Frontal cortex (tissue), 4 donors: ENCODE measurements at places on chromosomes 7 and 10. TPM values are rescaled to one million over a fixed set of nuclear protein-coding genes. Genes with fewer than 3 reads are reported as not detected.

- DNase-seq = no peak
Measured at GRCh38 chr7:28140979-28141378, 39.6 kb downstream of the JAZF1 start.

The MCM10 gene
- total RNA-seq = 2.4 TPM

- no peak for DNase-seq
Measured at GRCh38 chr10:78626471-78626870, 442.3 kb upstream of the ZMIZ1 start.

GRCh38 chr7:15099074-15099473 lies 196.5 kb upstream of the DGKB start:
- DNase-seq = no peak

- no peak for DNase-seq
Measured at GRCh38 chr10:11322698-11323097, 288.8 kb downstream of the USP6NL start.

The INSYN2A gene
- total RNA-seq = 15.9 TPM

DNA sequence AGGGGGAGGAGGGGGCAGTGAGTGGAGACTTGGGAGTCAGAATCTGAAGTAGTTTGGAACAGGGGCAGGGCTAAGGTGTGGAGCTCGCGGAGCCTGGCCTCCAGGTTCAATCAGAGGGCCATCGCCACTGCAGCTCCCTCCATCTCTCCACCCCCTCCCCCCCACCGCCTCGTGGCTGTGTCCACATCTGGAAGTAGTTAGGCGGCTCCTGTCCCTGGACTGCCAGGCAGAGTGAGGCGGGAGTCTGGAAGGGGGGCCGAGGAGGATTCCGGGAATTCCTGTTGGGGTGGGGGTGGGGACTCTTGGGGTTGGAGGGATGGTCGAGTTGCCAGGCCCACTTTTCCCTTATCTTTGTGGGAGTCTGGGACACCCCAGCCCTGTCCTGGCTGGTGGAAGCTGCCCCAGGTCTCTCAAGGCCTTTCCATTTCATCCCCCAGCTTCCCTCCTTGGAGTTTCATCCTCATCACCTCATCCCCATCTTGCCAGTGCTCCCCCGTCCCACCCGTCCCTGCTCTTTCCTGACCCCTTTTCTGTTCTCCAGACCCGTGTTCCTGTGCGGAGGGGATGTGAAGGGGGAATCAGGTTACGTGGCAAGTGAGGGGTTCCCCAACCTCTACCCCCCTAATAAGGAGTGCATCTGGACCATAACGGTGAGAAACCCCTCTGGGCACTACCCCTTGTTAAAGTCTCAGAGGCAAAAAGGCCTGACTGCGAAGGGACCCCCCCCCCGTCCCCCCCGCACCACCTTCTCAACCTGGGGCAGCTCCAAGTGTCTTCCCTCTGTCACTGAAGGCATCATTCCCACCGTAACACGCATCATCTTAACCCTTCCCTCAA lies 944 bp downstream of the PCOLCE start:
- DNase-seq = peak; percentile 34

DNA sequence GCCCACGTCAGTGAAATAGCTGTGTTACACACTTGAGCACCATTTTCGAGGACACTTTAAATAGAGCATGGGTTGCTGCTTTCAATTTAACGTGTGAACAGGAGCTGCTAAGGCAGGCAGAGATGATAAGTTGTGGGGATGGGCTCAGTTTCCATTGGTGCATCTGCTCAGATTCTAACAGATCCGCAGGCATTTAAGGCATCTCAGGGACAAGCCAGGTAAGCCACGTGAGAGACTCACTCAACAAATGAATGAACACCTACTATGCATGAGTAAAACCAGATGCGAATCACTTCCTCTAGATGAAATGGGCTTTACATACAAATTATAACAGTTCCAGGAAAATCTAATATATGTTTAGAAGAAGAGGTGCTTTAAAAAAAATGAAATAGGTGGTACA lies 34.6 kb downstream of the PLXNA4 start:
- no peak for DNase-seq

- no peak for DNase-seq
Measured at GRCh38 chr10:47268696-47269095, 31.3 kb upstream of the GDF10 start.

- no peak for DNase-seq
Measured at GRCh38 chr10:33229252-33229948, 105.1 kb downstream of the NRP1 start.

DNA sequence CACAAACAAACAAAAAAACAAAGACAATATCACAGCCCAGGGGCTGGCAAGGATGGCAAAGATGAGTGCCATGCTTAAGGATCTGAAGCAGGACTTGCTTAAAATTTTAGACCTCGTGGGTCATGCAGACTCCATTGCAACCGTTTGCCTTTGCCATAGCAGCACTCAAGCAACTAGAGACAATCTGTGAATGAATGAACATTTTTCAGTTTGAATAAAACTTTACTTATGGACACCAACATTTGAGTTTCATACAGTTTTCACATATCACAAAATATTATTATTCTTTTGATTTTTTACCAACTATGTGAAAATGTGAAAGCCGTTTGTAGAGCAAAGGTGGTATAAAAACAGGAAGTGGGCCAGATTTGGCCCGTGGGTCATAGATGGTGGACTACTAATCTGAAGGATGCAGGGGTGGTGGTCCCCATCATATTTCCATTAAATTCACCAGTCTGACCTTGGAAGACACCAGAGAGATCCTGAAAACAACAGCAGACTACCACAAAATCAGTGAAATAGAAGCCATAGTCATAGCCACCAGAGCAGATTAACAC lies 8.3 kb upstream of the RBM17 start:
- DNase-seq = no peak

DNA sequence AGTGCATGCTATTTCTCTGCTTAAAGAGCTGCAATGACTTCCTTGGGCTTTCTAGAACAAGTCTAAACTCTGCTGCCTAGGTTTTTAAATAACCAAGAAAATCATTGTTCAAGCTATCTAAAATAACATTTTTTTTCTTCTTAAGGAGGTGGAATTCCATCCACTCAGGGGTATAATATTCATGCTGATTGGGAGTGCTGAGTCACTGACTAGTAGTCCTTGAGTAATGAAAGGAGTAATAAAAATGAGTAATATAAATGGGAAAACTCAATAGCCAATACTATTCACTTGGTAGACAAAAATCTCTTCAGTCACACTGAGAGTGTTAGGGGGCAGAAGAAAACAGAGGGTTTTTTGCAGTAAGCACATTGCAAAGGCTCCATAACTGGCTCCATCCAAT lies 72.0 kb downstream of the GFRA1 start:
- DNase-seq = no peak

- DNase-seq = no peak
Measured at GRCh38 chr7:157678501-157678900, 341.7 kb downstream of the DNAJB6 start.

DNA sequence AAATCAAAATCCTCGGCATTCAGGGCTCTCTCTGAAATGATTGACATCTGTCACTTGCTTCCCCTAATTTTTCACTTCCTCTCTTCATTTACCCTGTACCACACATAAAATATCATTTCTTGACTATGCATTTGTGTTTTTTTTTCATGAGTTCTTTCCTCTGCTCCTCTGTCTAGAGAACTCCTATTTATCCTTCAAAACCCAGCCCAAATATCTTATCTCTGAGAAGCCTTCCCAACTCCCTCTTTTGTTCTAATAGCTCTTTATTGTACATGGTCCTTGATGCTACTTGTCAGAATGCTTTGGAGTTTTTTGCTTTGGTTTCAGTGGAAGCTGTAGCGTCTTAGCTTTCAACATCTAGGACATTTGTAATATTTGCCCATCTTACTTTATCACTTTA lies 190.2 kb upstream of the CTBP2 start:
- no peak for DNase-seq
